ENCODE measurements at places on chromosomes 13 and 19.
A peak's percentile ranks its signal among the peaks of the same experiment; 100 is the strongest.

DNA sequence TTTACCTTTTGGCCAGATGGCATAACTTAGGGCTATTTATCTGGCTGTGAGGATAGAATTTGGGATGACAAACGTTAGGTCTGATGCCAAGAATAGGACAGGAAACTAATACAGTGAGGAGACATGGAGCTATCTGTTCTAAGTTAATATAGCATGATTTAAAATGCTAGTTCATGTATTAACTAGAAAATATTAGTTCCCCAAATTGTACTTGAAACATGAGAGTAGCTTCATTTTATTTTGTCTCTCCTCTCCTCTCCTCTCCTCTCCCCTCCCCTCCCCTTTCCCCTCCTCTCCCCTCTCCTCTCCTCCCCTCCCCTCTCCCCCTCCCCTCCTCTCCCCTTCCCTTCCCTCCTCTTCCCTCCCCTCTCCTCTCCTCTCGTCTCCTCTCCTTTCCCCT lies 101.1 kb upstream of the MYO16 start:
- DNase-seq, result no peak

DNA sequence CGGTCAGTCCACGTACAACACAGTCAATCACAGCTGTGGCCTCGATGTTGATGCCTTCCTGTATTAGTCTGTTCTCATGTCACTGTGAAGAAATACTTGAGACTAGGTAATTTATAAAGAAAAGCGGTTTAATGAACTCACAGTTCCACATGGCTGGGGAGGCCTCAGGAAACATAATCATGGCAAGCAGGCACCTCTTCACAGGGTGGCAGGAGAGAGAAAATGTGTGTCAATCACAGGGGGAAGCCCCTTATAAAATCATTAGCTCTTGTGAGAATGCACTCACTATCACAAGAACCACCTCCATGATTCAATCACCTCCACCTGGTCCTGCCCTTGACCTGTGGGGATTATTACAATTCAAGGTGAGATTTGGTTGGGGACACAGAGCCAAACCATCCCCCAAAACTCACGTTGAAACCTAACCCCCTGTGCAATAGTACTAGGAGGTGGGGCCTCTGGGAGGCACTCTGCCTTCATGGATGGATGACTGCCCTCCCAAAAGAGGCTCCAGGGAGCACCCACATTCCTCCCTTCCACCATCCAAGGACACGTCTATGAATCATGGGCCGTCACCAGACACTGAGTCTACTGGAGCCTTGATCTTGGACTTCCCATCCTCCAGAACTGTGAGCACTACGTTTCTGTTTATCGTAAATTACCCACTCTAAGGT lies 2.3 kb upstream of the PROZ start:
- DNase-seq, result no peak

DNA sequence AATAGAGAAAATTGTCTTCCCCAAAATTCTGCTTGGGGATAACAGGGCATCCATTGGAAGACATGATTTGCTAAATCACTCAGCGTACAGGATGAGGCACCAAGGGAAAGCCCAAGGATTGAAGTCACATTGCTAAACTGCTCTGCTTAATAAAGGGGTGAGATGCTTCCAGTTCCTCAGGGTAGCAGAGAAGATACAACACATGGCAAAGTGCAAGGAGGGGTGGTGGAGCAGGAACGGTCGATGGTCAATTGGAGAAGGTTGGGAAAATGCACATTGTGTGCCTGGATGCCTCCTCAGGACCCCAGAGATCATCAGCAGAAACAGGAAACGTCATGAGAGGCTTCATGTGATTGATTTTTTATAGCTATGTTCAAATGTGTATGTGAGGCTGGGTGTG lies 116.3 kb upstream of the SOX1 start:
- DNase-seq, result no peak

- peak; percentile 66 for DNase-seq
These were observed at the start of gene ZNF578 for GRCh38 chr19:52453324-52454094. Gene ZNF578, plus strand, starts transcription at chr19:52453553. Its CDS starts 48,293 bp downstream, at chr19:52501846.

- no peak for DNase-seq
These were observed 41.2 kb downstream of the NFIX start for GRCh38 chr19:13036366-13036976.

GRCh38 chr13:110576070-110576394 lies 14.5 kb upstream of the RAB20 start:
- DNase-seq, result no peak

- DNase-seq, result no peak
These were observed 1359.6 kb upstream of the ATXN8OS start for GRCh38 chr13:68748038-68748437.

- no peak for DNase-seq
These were observed 149.1 kb downstream of the KLF12 start for GRCh38 chr13:73984949-73985691.

- no peak for DNase-seq
These were observed 6.5 kb downstream of the LRRC8E start for GRCh38 chr19:7894612-7895309.

GRCh38 chr19:39969681-39970424 lies 1.1 kb upstream of the PSMC4 start:
- DNase-seq, result no peak

- peak; percentile 79 for DNase-seq
These were observed 42.7 kb downstream of the ADPRHL1 start for GRCh38 chr13:113410472-113411201.

- DNase-seq, result no peak
These were observed at the start of gene ADGRE3 for GRCh38 chr19:14674764-14675163. Gene ADGRE3, minus strand, starts transcription at chr19:14674844. Its CDS starts 74 bp downstream, at chr19:14674770.

DNA sequence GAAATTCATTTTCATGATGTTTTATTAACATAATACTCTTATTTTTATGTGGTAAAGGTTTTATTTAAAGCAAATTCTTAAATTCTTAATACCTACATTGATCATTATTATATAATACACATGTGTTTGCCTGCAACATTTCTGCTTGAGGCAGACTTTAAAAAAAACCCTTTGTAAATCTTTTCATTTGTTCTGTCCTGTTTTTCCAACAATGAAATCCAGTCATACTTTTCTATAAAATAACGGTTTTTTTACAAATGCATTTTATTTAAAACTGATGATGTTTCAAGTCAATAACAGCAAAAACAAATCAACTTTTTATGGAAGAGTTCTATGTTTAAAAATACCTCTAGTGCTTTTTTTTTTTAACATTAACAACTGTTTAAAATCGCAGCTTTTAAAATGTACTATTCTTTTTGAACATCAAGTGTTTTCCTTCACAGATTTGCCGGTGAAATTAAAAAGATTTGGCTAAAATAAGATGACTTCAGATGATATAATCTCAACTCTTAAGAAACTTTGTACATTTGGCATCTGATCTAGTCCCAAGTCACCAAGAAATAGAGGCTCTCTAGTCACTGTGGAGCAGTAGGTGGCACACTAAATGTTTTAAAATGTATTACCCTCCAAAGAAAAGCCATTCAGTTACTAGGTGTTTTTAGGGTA lies 5.1 kb downstream of the POU4F1 start:
- no peak for DNase-seq

GRCh38 chr13:22053053-22053452 lies 382.2 kb downstream of the FGF9 start:
- no peak for DNase-seq

- DNase-seq, result no peak
These were observed 7.5 kb upstream of the ARHGEF18 start for GRCh38 chr19:7340959-7341837.

GRCh38 chr13:43122791-43123190 lies 99.4 kb downstream of the DNAJC15 start:
- DNase-seq, result no peak

- no peak for DNase-seq
These were observed 1.8 kb upstream of the SLC27A1 start for GRCh38 chr19:17468302-17469091.

GRCh38 chr19:16369664-16370576 lies 45.3 kb downstream of the KLF2 start:
- no peak for DNase-seq

DNA sequence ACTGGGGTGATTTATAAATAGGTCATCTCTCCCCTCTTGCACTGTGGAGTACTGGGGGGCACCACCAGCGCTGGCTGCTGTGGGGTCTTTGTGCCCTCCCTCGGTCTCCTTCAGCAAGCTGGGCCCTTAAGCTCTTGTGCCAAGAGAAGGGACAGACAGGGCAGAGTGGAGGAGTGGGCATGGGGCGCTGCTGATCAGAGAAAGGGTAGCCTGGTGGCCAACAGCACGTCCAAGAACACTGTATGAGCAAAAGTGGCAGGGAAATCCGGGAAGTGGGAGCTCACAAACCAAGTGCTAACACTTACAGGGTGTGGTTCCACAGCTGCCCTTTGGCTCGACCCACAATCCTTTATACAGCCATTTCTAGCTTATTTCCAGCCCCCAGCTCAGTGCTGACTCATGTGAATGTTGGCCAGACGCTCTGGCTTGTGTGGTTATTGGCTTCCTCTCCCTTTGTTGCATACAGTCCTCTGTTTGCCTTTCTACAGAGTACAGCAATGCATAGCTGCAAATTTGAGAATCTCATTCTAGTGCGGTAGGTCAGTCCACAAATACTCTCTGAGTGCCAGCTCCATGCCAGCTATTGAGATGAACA lies 298.8 kb downstream of the SHISA2 start:
- DNase-seq, result peak; percentile 78

DNA sequence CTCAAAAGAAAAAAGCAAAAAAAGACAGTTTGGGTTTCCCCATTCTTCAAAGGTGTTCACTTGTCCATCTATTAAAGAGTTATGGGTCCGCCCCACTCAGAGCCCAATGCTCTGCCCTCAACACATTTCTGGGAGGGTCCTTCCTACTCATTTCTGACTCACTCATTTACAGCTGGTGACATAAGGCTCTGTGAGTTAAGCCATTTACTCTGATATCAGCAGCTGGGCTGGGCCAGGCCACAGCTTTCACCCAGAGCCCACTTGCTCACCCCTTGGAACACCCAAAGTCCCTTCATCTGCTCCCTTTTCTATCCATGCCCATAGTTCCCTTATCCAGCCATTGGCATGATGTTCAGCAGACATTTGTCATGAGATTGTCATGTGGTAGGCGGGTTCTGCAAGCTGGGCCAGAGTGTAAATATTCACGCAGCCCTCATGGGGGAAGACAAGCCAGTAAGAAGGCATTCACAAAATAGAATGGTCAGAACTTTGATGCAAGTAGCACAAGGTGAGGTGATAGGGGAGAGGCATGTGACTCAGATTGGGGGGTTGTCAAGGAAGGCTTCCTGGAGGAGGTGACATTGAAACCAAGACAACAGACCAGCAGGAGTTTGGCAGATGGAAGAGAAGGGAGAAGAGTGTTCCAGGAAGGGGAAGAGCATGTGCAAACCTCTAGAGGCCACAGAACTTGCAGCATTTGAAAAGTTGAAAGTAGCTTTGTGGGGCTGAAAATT lies 5.9 kb downstream of the MAST1 start:
- no peak for DNase-seq

GRCh38 chr19:34985249-34986022 lies 14.7 kb upstream of the GRAMD1A start:
- no peak for DNase-seq

DNA sequence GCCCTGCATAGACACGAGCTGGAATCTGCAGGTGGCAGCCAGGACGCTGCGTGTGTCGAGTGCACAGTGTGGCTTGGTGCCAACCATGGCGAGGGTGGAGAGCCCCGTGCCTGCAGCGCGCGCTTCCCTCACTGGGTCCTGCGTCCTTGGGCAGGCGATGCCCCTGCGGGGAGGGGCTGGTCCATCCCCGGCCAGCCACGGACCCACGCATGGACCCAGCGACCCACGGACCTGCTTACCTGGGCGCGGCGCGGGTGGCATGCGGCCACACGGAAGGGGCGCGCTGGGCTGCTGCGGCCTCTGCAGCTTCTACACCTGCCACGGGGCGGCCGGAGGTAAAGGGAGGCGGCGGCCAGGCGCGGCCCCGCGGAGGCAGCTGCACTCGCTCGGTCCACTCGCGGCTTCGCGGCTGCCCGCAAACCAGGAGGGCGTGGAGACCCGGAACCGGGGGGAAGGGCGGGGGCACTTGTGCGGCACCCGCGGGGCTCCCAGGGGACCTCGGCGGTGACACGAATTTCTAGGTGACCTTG lies 569 bp upstream of the MCF2L start:
- no peak for DNase-seq

- DNase-seq, result no peak
These were observed 13.3 kb downstream of the PALM3 start for GRCh38 chr19:14048443-14049153.

DNA sequence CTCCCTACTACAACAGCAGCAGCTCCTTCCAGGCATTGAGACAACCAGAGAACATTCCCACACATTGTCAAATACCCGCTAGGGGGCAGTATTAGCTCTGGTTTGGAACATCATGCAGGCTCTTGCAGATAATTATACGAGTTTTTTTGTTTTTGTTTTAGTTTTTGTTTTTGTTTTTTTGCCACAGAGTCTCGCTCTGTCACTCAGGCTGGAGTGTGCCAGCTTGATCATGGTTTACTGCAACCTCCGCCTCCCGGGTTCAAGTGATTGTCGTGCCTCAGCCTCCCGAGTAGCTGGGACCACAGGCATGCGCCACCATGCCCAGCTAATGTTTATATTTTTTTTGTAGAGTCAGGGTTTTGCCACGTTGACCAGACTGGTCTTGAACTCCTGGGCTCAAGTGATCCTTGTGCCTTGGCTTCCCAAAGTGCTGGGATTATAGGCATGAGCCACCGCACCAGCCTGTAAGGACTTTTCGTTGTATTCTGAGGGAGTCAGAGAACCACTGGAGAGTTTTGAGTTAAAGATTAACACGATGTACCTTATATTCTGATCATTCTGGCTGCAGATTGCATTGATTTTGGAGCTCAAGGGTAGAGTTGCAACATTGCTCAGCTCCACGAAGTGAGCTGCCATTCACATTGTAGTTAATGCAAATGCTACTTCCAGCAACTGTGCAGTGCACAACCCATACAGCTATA lies 41.7 kb upstream of the CEACAM20 start:
- DNase-seq, result peak; percentile 36

Data from skeletal muscle cell (primary cell).